ENCODE measurements at places on chromosomes 16 and 17.
A peak's percentile ranks its signal among the peaks of the same experiment; 100 is the strongest.

- DNase-seq: no peak
Measured at GRCh38 chr16:11684231-11685025, 16.2 kb downstream of the SNN start.

DNA sequence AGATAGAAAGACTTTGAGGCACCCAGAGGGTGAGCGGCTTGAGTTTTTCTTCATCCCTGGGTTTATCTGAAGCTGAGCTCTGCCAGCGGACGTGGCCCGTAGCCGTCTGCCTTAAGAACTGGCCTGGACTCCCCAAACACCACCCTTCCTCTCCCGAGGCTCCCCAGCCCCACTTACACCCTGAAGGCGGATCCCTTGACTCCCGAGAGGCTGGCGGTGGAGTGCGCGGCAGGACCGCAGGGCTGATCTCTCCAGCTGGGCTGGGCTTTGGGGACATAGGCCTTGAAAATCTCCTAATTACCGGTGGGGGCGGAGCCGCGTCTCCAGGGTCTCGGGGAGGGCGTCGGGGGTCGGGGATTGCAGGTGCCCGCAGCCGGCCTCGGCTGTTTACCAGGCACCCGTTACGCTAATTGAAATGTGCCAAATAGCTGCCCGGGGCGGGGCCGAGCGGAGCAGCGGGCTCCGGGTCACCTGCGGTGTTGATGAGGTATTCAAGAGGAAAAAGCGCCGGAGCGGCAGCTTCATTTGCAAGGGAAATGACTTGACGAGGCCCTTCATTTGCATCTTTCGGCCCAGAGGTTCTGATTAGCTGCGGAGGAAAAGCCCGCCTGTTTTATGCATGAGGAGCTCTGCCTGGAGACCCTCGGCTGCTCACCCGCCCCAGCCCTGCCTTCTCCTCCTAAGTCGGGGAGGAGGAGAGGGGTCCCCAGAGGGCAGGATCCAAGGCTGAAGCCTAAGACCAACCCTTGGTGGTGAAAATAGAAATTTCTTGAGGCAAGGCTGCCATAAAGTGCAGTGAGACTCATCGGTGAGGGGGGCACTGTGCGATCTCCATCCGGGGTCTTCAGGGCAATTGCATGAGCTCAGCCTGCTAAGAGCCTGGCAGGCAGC lies 100.7 kb downstream of the MGAT5B start:
- DNase-seq: peak; percentile 39

GRCh38 chr17:69651921-69652320 lies 237.4 kb downstream of the MAP2K6 start:
- no peak for DNase-seq

DNA sequence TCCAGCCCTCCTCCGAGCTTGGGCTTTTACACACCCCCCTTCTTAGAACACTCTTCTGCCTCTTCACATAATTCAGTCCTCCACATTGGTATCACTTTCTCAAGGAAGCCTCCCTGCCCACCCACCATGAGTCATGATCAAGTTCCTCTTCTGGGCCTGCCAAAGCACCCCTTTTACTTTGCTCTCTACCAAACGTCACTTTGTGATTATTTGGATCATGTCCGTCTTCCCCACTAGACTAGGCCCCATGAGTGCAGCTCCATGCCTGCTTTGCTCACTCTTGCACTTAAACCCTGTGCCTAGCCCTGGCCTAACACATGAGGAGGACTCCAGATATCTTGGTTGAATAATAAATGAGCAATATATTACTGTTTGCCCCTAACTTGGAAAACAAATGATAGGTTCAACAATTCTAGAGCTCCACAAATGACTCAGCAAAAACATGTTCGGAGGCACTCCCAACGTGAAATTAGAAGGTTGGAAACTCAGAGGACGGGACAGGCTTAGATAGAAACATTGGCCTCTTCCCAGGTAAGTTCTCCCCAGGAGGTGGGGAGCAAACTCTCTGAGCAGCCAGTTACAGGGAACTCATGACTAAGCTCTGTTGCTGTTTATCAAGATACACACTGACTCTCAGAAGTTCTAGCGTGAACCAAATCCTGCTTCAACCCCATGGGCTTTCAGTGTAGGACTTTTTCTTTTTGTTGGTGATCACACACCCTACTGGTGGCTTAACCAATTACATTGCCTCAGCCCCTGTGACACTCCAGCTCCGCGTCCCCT lies 28.3 kb downstream of the G6PC1 start:
- peak; percentile 20 for DNase-seq

- DNase-seq: no peak
Measured at GRCh38 chr16:90026135-90026534, 6.9 kb upstream of the DBNDD1 start.

DNA sequence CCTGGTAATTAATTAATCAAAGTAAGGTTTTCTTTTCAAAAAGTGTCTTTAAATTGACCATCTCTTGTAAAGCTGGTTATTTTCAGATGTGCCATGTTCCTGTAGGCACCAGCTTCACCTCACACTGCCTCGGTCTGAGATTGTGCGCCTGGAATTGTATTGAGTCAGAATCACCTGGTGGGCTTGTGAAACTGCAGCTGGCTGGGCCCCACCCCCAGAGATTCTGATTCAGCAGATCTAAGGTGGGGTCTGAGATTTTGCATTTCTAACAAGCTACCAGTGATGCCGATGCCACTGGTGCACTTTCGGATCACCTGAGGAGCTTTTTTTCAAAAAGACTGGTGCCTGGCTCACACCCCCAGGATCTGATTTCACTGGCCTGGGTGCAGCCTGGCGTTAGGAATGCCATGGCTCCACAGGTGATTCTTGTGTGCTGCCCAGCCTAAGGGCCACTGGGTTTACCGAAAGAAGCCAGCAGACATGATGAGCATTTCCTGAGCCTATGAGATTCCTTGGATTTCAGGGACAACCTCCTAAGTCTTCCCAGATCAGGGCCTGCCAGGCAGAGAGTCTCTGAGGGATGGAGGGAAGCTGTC lies 59.2 kb upstream of the TOB1 start:
- no peak for DNase-seq

- DNase-seq: no peak
Measured at GRCh38 chr17:20216154-20216815, 207.1 kb downstream of the SPECC1 start.

GRCh38 chr16:24550295-24550694 lies 10.9 kb downstream of the RBBP6 start:
- no peak for DNase-seq

- DNase-seq: no peak
Measured at GRCh38 chr17:81723651-81724209, 11.6 kb downstream of the SLC25A10 start.

DNA sequence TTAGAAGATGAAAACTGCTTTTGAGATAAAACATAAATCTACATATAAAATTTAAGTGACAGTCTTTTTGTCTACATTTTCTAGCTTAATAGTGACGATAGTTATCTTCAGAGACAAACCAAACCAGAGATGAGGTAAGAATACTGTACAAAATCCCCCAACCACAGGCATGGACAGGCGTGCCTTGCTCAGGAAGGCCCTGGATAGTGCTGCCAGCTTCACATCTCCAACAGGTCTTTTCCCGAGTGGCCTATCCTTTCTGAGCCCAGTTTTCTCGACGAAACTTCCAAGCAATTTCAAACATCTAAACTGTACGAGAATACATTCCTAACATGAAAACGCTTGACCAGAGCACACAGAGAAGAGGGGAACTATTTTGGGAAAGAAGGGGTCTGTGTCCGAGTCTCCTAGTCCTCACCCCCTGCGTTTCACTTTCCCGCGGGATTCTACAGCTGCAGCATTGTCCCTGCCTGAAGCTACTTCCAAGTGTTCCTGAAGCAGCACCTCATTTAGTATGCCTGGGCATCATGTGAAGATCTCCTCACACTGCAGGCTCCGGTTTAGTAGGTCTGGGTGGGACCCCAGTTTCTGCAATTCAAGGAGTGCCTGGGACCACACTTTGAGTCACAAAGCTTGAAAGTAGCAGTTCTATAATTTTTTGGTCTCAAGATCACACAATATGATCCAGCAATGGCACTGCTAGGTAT lies 37.8 kb downstream of the GNA13 start:
- no peak for DNase-seq

- peak; percentile 6 for DNase-seq
Measured at GRCh38 chr17:79627184-79627765, 16.4 kb upstream of the RBFOX3 start.

GRCh38 chr17:82424001-82424862 lies 5.8 kb upstream of the OGFOD3 start:
- peak; percentile 61 for DNase-seq

DNA sequence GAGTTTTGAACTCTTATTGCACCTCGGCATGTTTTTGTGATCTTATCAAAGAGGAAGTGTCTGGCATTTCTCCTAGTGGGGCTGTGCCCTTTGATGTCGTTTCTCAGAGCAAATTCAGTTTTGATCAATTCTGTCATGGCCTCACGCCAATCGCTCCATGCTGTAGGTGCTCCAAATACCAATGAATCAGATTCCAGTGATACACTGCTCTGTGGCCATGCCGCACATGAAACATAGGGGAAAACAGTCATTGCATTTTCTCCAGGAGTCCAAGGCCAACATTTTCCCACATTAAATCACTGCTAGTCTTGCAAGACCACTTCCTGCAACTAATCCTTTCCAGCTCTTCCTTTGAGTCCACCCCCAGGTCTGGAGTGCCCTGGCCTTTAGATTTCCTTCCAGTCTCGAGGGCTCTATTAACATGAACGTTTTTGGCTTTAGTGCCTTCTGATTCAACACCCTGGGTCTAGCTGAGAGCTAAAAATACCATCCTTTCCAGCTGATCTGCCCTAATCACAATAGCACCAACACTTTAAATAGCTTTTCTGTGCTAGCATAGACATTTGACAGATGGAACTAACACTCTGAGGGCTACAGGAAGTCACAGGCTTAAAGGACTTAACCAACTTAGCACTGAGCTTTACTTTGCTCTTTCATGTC lies 18.2 kb upstream of the RASL10B start:
- no peak for DNase-seq

DNA sequence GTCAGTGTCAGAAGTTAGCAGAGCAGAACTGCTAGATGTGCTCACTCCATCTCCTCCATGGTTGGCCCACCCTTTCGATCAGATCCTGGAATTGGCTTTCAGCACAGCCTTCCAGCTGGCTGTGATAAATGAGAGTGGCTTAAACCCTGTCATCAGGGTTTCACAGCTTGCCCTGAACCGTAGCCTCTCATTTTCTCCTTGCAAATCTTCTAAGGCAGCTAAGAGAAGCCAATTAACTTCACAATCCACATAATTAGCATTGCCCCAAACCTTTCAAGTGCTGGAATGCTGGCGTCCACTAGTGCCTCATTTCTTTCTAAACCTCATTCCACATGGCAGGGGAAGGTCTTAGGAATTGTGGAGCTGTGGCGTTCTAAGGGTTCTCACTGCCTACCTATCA lies 21.7 kb downstream of the MILR1 start:
- no peak for DNase-seq

- no peak for DNase-seq
Measured at GRCh38 chr17:17752821-17753321, 71.6 kb downstream of the RAI1 start.

DNA sequence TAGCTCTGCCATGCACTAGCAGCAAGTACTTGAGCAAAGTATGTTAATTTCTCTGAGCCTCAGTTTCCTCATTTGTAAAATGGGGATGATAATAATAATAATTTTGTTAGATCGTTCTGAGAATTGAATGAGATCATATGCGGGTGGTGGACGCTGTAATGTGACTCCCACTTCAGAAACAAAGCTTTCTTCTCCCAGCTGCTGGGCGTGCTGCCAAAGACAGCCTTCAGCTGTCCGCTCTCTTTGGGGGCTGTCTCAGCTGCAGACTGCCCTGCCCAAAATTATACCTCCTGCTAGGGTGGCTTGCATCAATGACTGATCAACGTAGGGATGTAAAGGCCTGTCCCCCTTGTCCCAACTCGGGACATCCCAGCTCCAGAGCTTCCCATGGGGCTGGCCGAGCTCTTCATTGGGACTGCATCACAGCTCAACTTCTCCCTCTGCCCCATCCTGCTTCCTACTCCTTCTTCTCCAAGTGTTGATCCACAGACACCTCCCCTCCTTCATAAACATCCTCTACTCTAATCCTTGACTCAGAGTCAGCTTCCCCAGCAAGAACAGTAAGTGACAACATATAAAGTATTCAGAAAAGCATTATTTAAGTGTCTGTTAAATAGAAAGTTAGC lies 30.7 kb upstream of the CDH5 start:
- DNase-seq: no peak

DNA sequence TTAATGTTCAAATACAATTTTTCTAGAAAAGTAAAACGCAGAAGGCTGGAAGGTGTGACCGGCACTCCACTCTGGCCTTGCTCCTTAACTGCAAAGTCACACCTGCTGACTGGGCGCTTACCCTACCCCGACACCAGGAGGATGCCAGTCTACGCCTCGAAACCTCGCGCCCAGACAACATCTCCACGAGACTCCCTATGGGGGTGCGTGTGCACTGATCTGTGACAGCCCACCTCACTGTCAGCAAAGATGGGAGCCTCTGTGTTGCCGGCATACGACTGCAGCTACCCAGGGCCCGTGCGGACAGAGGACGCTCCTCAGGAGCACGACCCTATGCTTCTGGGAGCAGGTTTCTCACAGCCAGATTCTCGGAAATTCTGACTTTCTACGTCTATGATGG lies 26.1 kb downstream of the MAP1LC3B start:
- no peak for DNase-seq

DNA sequence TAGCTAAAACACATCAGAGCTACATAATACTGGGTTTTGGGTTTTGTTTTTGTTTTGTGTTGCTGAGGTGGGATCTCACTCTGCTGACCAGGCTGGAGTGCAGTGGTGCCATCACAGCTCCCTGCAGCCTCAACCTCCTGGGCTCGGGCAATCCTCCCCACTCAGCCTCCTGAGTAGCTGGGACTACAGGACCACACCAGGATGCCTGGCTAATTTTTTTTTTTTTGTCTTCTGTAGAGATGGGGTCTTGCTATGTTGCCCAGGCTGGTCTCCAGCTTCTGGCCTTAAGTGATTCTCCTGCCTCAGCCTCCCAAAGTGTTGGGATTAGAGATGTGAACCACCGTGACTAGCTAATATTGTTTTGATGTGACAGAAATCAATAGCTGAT lies 6.2 kb downstream of the MEAK7 start:
- no peak for DNase-seq

DNA sequence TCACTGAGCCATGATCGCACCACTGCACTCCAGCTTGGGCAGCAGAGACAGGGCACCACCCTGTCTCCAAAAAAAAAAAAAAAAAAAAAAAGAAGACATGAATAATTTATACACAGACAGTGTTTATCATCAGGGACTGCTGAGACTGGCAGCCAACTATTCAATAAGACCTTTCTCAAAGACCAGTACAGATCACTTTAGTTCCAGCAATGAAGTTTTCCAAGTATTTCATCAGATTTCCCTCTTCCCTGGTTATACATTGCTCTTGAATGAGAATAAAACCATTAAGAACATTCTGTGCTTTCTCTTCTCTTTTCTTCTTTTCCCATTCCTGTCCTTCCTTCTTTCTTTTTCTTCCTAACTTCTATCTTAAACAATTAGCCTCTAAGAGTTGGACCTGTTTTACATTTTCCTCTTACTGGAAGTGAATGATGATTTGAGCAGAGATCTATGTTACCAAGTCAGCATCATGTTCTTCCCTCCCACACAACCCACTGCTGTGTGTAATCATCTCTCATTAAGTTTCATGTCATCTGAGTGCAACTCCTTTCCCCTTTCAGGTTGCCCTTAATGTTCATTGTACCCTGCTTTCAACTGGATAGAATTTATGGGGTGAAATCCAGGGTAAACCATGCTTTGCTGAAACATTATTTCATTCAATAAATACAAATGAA lies 35.9 kb upstream of the SMIM36 start:
- DNase-seq: no peak
